ENCODE measurements at places on chromosomes 1 and 21.

DNA sequence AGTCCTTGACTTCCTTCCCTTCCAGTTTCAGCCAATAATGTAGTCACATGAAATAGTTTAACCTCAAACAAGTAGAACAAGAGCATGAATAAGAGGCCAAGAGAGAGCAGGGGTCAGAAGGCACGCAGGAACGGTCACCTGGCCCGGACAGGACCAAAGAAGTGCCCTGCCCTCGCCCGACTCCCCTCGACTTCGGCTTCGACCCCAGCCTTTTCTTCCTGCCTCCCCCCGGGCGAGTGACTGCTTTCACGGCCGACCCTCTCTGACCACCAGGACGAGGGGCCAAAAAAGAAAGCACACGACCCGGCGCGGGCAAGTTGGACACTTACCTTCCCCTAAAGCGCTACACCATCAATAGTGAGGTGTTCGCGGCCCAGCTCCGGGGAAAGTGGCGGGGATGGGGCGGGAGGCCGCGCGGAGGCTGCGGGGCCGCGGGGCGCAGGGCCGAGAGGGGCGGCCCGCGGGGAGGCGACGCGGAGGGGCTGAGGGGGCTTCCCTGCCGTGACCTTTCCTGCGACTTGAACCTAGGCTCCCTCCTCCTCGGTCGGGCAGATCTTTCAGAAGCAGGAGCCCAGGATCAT lies 519 bp downstream of the RERE start:
- no peak for DNase-seq

GRCh38 chr1:31912839-31913239 lies 25.3 kb downstream of the PTP4A2 start:
- DNase-seq = no peak

DNA sequence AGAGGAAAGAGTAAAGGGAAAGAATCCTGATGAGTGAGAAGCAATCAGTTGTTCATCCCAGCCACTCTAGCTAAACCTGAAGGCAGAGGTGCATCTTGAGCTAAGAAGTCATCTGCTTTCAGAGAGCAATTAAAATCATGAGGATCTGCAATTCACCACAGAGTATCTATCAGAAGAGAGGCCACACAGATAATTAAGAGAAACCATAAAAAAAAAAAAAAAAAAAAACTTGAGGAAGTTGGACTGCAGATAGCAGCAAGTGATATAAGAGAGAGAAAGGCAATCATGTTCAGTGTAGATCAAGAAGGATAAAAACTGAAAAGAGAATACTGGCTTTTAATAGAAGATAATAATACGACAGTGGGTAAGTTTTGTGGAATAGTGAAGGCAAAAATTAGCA lies 17.7 kb downstream of the FOXJ3 start:
- no peak for DNase-seq

DNA sequence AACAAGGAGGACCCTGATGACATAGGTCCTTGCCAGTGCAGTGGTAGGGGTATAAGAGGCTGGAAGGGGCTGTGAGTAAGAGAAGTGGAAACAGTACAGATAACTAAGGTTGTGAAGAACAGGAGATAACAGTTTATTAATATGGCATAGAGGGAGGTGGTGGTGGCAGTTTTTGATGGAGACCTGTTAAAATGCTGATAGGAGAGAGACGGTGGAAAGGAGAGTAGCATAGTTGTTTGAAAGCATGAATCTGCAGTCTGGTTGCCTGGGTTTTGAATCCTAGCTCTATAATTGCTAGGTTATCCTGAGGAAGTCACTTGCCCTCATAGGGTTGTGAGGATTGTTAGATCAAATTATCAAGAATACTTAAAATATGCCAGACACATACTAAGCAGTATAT lies 19.4 kb downstream of the LRRC41 start:
- no peak for DNase-seq

- DNase-seq = no peak
Measured at GRCh38 chr1:182113879-182114626, 52.5 kb upstream of the ZNF648 start.

DNA sequence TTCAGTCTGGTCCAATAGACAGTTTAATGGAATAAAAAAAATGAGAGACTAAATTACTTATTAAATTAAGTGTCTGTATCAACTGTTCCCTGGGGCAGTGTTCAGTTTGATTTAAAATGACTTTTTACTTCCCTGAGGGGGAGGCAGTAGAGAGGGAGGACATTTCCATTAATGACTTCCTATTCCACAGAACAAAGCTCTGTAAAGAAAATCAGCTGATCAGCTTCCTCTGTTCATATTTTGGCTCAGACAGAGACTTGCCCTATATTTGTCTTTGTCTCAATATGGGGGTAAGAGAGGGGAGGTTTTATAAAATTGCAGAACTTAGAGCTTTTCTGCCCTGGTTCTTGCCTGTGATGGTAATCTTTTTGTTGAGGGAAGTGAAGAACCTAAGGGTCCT lies 8.4 kb downstream of the CFAP126 start:
- no peak for DNase-seq

DNA sequence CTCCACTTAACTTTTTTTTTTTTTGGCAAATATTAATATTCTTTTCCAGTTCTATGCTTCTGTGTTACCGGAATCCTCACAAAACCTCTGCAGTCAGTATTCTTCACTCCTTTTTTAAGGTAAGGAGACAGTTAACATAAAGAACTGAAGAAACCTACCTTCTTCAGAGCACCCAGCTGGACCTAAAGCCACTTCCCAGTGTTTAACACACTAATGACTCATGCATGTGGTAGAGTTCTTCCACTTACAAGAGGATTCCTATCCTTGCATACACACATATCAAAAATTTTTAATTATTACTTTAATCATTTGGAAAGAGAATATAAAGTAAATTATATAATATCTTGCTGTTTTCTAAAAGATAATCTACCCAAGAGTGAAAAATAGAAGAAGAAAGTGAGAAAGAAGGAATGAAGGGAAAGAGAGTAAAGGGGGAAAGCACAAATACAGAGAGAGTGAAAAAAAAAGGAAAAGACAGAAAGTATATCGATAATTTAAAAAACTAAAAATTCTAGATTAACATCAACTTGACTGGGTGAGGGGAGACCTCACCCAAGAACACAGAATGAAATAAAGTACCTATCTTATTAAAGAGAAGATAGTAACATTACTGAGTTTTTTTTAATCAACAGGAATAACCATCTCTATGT lies 54.9 kb downstream of the ENAH start:
- DNase-seq = no peak

DNA sequence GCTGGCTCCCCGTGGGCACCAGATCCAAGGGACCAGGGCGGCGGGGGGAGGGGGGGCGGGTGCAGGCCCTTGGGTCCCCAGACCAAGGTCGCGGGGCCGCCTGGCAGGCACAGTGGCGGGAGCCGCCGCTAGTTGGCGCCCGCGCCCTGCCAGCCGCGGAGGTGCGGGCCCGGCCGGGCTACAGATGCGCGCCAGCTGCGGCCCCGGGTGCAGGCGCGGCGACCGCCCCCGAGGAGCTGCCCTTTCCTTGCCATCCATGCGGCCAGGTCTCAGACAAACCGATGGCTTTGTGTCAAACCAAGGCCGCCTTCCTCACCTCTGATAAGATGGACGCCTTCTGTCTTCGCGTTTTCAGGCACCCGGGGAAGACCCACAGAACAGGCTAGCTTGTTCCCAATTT lies 2.2 kb upstream of the RUNX3 start:
- no peak for DNase-seq

GRCh38 chr1:6731905-6732304 lies 30.3 kb upstream of the DNAJC11 start:
- no peak for DNase-seq

GRCh38 chr1:234683861-234684632 lies 74.1 kb upstream of the IRF2BP2 start:
- peak; percentile 59 for DNase-seq

DNA sequence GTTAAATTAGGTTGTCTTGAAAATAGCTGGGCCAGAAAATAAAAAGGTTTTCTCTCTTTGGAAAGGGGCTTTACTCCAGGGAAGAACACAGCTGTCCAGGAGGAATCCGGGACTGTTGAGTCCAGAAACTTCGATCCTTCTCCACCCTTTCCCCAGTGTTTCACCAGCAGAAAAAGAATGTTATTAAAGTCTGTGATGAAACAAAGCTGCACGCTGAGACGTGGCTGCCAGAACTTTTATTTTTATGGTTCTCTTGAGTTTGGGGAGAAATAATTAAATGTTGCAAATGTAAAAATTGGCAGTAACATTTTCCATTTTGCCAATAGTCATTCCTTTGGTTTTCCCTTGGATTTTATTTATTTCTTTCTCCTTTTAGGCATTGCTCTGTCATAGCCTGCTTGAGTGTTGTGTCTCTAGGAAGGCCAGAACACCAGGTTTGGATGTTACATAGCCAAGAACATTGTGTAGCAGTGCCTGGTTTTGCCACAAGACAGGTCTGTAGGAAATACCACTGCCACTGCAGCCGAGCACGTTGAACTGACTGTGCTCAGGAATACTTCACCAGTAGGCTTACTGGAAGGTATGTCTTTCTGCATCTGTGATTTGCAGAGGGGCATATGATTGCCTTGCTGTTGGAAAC lies 87.4 kb downstream of the ROR1 start:
- no peak for DNase-seq

GRCh38 chr1:208631092-208631491 lies 386.9 kb upstream of the PLXNA2 start:
- DNase-seq = no peak

GRCh38 chr1:236895665-236896387 lies 100.7 kb downstream of the MTR start:
- no peak for DNase-seq

- DNase-seq = no peak
Measured at GRCh38 chr1:202245391-202245790, 51.8 kb downstream of the LGR6 start.

GRCh38 chr1:158675563-158676323 lies 10.8 kb downstream of the SPTA1 start:
- no peak for DNase-seq

DNA sequence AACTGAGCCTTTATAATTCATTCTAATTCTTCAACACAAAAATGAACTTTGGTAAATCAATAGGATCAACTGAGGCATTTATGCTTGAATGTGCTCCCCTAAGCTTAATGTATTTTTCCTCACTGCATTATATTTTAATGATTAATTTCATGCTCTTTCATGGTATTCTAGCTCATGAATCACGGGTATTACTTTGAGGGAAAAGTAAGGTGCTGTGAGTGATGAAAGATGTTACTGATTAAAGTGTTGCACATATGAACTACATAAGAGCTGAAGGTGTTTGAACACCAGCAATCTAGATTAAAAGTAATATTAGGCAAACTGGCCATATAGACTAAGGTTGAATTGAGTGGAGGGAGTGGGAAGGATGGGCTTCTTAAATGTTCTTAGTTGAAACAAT lies 1.9 kb downstream of the DPYD start:
- no peak for DNase-seq

GRCh38 chr1:2492091-2492490 lies 16.0 kb downstream of the PLCH2 start:
- DNase-seq = no peak

- no peak for DNase-seq
Measured at GRCh38 chr1:94825936-94826335, 5.8 kb downstream of the SLC44A3 start.

- DNase-seq = no peak
Measured at GRCh38 chr1:161051219-161051618, 5.4 kb upstream of the USF1 start.

DNA sequence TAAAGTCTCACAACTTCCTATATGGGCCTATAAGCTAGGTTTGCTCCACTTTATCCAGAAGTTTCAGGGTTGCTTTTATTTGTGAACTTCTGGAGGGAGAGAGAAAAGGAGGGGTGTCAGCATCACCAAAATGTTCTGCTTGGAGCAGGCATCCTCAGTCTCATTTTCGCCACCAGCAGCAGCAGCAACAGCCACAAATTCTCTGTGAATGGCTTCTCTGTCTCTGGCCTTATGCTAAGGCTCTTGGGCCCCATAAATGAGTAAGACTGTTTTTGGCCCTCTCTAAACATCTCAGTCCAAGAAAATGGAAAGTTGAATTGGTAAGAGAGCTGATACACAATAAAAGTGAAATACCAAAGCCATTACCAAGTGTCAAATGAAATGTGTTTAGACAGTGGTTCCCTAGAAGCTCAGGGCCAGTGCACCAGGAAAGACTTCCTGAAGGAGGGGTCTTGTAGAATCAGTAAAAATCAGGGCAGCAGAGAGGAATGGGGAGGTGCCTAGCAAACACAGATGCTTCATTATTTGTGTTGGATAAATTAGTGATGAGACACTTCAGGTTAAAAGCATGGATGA lies 53.0 kb upstream of the SPATA6 start:
- DNase-seq = no peak

DNA sequence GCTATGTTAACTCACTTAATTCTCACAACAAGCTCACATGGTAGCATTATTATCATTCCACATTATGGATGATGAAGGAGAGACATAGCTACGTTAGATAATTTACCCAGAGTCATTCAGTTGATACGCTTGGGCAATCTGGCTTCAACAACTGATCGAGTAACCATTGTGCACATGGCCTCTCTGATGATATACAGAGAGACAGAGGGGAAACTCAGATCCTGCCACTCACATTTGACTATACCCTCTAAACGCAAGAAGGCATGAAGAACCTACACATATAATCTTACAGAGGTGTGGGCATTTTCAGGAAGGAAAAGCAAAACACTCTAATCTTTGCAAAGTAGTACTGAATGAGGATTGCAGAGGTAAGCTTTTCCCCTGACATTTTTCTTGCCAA lies 360.1 kb downstream of the BARHL2 start:
- DNase-seq = no peak

GRCh38 chr1:31739346-31739745 lies 24.8 kb downstream of the ADGRB2 start:
- DNase-seq = no peak

GRCh38 chr1:29948581-29948980 lies 712.3 kb downstream of the PTPRU start:
- no peak for DNase-seq

- DNase-seq = no peak
Measured at GRCh38 chr1:233470741-233471499, 143.0 kb upstream of the KCNK1 start.

DNA sequence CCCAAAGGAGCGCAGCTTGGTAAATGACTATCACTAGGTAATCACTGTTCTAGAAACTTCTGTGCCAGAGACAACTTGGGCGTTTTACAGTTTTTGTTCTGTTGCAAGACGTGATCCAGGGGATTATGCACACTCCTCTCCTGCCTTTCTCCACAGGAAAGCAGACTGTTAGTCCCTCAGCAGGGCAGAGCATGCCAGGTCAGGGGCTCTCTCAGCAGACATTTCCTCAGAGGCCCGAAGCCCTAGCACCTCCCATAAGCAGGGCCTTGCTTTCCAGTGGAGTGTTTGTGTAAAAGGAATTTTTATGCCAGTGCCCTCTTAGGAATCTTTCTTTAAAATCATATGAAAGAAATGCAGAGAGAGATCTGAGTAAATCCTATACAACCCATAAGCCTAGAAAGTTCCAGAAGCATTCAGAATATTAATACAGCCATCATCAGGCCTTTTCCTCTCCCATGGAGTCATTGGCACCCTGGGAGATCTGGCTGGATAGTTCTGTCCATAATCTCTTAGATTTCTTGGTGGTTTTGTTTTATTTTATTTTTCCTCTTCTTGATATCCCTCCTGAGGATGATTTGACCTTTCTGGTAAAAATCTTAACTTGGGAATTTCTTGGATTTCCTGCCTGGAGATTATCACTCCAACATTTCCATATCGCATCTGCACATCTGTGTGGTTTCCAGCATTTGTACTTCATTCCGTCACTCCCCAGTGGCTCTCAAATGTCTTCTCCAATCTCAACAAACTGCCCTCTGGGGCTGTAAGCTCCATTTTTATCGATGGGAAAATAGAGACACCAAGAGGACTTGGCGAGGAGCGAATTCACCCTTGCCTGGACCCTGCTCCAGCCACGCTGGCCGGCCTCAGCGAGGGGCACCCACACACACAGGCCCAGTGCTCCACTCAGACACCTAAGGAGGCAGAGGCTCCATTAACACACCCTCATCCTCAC lies 116.1 kb downstream of the PSMG1 start:
- no peak for DNase-seq

Data from SHP77 treated with DMSO at 0.1 percent for 48 hours (cell line).